ENCODE measurements at places on chromosomes 12 and 14. TPM values are rescaled to one million over a fixed set of nuclear protein-coding genes. Genes with fewer than 3 reads are reported as not detected.

AQP2 gene
- not detected for total RNA-seq

PRDM4 gene
- 36.8 TPM for total RNA-seq

CLEC9A gene
- total RNA-seq, result not detected

SRGAP1 gene
- 26.1 TPM for total RNA-seq

GZMH gene
- not detected for total RNA-seq

CKAP4 gene
- 184 TPM for total RNA-seq

OR10G3 gene
- total RNA-seq, result not detected

TAS2R50 gene
- 6.2 TPM for total RNA-seq

KIF5A gene
- 0.29 TPM for total RNA-seq

CIROP gene
- not detected for total RNA-seq

KLRD1 gene
- 0.36 TPM for total RNA-seq

HAL gene
- total RNA-seq, result 0.29 TPM

CCDC77 gene
- 9.0 TPM for total RNA-seq

MON2 gene
- total RNA-seq, result 69.8 TPM

DCD gene
- not detected for total RNA-seq

OAS2 gene
- 8.3 TPM for total RNA-seq

CD163 gene
- total RNA-seq, result under 0.01 TPM

PLD4 gene
- not detected for total RNA-seq

APAF1 gene
- 15.2 TPM for total RNA-seq

CISTR gene
- not detected for total RNA-seq

EXOC3L4 gene
- not detected for total RNA-seq

NEMF gene
- 54.3 TPM for total RNA-seq

TSPAN19 gene
- not detected for total RNA-seq

SERPINA4 gene
- not detected for total RNA-seq

MGP gene
- 16.8 TPM for total RNA-seq

CELA1 gene
- total RNA-seq, result not detected

PLBD1 gene
- 4.7 TPM for total RNA-seq

DIP2B gene
- 28.2 TPM for total RNA-seq

SOX5 gene
- 5.1 TPM for total RNA-seq

FGF23 gene
- total RNA-seq, result not detected

SNRPF gene
- 6.2 TPM for total RNA-seq

Data from osteoblast (primary cell).